Karpas-422 (cell line): ENCODE measurements at places on chromosomes 5 and 9. TPM values are rescaled to one million over a fixed set of nuclear protein-coding genes. Genes with fewer than 3 reads are reported as not detected.

GRCh38 chr5:170533383-170533782 lies 29.6 kb downstream of the KCNIP1 start:
- DNase-seq = no peak

DNA sequence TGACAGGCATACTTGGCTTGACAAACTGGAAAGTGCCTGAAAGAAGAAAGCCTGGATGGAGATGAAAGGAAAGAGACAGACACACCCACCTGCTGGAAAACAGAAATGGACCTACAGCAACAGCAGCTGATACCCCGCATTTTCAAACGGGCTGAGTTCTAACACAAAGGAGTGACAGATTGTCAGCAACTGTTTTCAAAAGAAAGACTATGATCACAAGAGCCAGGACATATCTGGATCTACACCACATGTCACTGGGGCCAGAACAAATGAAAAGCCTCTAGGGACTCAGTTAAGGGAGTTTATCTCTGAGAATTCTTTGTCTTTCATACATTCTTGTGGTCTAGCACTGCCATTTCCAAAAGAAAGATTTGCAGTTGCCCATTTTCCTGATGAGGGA lies 24.1 kb upstream of the FST start:
- DNase-seq = no peak

DNA sequence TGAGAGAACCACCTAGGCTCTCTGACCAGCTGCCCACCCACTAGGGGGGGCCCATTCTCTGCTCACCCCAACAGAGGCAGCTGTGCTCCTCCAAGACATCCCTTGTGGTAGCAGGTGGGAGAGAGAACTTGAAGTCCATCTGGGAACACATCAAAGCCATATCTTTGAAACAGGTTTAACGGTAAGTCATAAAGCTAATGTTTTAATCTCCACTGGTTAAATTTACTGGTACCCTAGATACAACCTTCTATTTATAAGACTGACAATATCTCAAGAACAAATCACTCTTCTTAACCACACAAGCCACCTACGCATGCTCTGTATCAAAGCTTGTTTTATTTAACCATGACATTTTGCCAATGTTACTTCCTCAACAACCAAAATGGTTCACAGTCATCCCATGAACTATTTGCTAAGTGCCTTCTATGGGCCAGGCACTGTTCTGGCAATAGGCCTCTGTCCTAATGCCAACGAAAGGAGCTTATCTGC lies 20.4 kb downstream of the AUH start:
- DNase-seq = no peak

GRCh38 chr5:142630927-142631539 lies 54.9 kb downstream of the FGF1 start:
- no peak for DNase-seq

DNA sequence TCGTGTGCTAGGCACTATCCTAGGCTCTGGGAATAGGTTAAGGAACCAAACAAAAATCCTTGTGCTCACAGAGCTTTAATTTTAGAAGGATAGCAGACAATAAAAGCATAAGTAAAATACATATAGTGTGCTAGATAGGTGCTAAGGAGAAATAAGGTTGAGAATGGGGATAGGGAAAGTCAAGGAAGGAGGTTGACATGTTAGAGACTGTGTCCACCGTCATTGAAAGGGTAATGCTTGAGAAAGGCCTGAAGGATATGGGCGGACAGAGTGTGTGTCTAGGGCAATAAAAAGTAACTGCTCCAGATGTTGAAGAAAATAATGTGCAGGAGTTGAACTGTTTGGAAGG lies 482 bp upstream of the TDRD7 start:
- no peak for DNase-seq

- DNase-seq = no peak
Measured at GRCh38 chr5:56490971-56491468, 257.9 kb upstream of the ANKRD55 start.

DNA sequence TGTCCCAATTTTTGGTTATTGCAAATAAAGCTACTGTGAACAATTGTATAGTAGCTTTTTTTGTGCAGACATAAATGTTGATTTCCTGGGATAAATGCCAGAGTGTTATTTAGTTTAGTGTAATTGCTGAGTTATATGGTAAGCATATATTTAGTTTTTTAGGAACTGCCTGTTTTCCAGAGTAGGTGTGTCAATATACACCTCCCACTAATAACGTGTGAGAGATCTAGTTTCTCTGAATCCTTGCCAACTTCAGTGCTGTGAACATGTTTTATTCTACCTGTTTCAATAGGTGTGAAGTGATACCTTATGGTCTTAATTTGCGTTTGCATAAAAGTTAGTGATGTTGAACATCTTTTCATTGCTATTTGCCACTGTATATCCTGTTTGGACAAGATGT lies 9.1 kb upstream of the OR2S2 start:
- DNase-seq = no peak

- no peak for DNase-seq
Measured at GRCh38 chr5:124867137-124867704, 120.8 kb upstream of the ZNF608 start.

GRCh38 chr5:137635521-137635921 lies 100.4 kb downstream of the KLHL3 start:
- no peak for DNase-seq

DNA sequence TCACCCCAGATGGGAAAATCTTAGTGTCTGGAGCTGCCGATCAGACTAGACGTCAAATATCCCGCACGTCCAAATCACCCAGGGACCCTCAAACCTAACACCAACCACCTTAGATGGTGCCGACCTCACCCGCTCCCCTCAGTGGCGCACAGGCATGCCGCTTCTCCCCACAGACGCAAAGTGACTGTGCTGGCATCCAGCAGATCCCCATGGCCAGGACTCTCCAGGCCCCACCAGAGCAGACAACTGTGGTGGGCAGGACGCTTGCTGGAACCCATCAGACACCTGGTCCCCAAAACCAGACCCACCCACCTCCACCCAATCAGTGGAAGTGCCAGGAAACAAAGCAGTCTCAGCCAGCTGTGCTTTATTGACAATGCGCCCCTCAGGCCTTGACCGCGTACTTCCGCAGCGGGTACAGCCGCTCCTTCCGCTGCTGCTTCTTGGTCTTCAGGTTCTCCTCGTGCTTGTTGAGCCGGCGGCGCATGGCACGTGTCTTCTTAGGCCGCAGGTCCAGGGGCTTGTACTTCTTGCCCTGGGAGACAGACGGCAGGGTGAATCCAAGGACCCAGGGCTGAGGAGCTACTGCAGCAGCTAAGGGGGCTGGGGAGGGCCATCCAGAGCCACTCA lies 4.1 kb downstream of the RPL35 start:
- DNase-seq = no peak

DNA sequence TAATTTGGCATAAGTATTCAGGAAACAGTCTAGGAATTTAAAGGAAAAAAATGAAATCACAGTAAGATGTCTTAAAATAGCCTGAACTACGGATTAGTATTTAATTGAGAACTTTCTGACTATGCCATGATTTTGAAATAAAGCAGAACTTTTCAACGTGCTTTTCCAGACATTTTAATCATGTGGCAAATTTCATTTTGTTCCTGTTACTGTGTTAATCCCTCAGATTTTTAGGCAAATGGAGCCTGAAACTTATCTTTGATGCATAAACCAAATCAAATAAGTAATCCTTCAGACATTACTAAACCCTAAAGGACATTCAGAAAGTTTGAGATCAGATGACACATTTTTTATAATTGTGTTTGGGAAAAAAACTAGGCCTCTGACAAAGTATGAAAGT lies 75.7 kb downstream of the FBN2 start:
- DNase-seq = no peak

DNA sequence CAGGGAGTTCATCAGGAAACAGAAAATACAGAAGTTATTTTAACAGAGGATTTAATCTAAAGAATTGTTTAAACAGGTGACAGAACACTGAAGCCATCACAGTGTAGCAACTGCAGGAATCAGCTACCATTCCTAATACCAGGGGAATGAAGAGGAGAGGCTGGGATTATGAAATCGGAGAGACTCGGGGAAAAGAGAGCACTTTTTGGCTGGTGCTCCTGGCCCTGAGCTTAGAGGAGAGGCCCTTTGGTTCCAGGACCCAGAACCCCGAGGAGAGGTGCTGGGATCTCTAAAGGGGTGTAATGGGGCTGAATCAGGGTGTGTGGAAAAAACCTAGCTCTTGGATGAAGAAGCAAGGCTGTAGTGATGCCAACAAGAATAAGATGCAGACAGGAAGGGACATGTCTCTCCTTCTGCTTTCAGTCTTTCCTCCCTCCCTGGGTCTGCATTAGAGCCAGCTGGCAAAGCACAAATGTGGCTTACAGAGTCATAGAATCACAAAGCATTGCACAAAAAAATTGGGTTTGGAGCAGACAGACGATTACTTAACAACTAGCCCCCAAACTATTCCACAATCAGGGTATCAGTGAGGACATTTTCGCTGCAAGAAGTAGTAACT lies 11.6 kb upstream of the SFXN1 start:
- DNase-seq = no peak

- DNase-seq = no peak
Measured at GRCh38 chr9:125380406-125380805, 118.8 kb downstream of the GAPVD1 start.

DNA sequence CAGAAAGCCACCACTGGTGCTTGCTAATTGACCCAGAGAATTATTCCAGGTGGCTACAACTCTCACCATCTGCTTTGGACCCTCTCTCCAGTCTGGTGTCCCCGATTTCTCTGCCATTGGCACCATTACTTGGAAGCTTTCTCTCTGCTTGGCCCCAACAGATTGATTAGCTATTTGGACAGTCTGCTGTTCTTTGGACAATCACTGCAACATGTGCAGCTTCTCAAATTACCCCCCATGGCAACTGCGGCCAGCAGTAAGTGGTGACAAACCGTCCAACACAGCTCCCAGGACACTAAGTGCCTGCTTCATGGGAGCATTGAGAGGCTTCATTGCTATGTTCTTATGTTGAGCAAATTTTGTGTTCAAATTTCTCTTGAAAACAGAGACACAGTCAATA lies 309.8 kb downstream of the TAF11L14 start:
- DNase-seq = no peak

DNA sequence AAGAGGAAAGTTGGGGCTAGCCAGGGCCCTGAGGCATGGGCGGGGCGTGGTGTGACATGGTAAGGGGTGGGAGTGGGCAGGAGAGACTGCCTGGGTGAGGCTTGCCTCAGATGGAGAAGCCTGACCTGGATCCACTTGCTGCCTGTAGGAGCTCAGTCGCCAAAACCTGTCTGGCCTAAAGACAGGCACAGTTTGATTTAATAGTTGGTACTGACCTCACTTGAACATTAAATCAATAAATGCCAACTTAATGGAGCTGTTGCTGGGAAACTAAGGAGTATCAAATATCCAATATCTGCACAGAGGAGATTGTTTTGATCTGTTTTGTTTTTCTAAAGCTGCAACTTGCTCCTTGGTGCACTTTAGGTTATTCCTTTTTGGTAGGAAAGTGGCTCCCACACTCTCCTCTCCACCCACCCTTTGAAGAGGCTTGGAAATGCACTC lies 86.4 kb downstream of the RCL1 start:
- DNase-seq = no peak

GRCh38 chr9:94950040-94950578 lies 223.6 kb downstream of the AOPEP start:
- DNase-seq = no peak

DNA sequence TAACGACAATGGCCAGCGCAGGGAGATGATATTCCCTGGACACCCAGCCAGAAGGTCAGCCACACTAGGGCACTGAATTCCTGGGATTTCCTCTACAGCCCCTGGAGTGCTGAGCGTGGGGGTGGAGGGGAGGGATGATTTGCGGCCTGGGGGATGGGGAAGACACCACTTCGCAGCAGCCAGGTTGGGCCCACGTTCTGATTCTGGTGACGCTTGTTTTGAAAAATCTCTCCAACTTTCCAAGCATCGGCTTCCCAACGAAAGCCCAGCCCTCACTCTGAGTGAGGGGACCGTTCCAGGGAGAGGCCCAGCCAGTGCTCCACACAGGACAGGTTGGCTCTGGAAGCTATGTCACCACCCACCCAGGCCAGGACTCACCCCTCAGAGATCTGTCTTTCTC lies 5.4 kb downstream of the GFPT2 start:
- no peak for DNase-seq

- no peak for DNase-seq
Measured at GRCh38 chr9:24218656-24219055, 327.0 kb downstream of the IZUMO3 start.

DNA sequence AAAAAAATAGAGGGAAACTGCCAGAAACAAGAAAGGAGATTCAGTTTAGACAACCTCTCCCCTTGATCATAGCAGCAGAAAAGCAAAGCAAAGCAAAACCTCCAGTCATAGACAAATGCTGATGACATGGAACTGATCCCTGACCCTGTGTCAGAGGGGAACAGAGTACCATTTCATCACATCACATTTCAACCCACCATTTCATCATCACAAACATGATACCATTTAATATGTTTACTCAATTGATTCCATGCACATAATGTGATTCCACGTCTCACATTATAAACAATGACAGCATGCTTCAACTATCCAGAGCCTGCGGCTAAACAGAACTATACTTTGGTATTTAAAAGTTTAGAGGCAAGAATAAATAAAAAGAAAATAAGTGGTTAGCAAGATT lies 28.7 kb upstream of the ACOT12 start:
- DNase-seq = no peak

- DNase-seq = no peak
Measured at GRCh38 chr9:86075132-86076109, 23.9 kb downstream of the GOLM1 start.

DNA sequence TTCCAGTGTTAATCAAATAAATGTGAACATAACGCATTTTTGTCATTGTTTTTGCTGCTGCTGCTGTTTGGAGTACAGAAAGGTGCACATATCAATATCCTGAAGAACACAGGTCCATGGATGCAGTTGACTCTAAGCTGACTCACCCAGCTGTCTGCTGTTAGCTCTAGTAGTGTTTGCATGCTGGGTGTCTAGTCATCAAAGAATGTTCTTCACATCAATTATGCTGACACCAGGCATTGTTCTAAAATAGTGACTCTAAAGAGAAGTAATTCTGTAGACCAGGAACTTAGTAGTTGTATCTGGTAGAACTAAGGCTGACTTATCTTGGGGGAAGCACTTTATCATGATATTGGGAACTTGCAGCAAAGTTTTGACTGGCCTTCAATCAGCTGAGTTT lies 55.7 kb upstream of the DPYSL3 start:
- DNase-seq = no peak

PTGER4 gene
- total RNA-seq = not detected in 2 replicates

MPDZ gene
- total RNA-seq = not detected in 2 replicates

PCDHGA4 gene
- total RNA-seq = 11.1 and 13.5 TPM in 2 replicates

BNIP1 gene
- 13.8 and 15.1 TPM in 2 replicates for total RNA-seq

AJM1 gene
- total RNA-seq = 1.9 and 5.0 TPM in 2 replicates

TSLP gene
- total RNA-seq = not detected in 2 replicates

IL13 gene
- total RNA-seq = not detected in 2 replicates

PCDHB5 gene
- total RNA-seq = not detected in 2 replicates

PHF24 gene
- total RNA-seq = not detected in 2 replicates

FRMD3 gene
- total RNA-seq = 1.2 TPM in 1 of 2 replicates, not detected in the other

DOCK2 gene
- total RNA-seq = 199 and 255 TPM in 2 replicates

GABRA1 gene
- not detected in 2 replicates for total RNA-seq

SLC25A2 gene
- 0.65 and 0.82 TPM in 2 replicates for total RNA-seq

FCN2 gene
- total RNA-seq = not detected in 2 replicates

LRRC14B gene
- 0.48 TPM in 1 of 2 replicates, not detected in the other for total RNA-seq
